GM03348 (cell line): ENCODE measurements at places on chromosomes 11 and 22.

DNA sequence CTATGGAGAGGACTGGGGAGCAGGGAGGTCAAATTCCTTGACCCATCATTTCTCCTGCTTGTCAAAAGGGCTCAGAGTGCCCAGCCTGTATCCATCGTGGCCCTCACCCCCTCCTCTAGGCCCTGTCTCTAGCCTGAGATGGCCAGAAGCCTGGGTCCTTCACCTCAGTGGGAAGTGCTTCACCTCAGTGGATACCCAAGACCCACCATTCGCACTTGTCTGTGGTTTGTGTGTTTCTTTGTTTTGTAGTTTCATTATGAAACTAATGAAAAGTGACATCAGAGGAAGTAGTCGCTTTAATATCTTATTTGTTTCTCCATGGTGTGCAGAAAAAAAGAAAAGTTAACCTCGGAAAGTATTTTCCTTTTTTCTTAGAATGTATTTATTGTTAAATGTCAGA is 194.0 kb upstream of the CADM1 start:
- DNase-seq: no peak

GRCh38 chr11:70128435-70128906 is 50.4 kb downstream of the ANO1 start:
- DNase-seq: peak; percentile 42

DNA sequence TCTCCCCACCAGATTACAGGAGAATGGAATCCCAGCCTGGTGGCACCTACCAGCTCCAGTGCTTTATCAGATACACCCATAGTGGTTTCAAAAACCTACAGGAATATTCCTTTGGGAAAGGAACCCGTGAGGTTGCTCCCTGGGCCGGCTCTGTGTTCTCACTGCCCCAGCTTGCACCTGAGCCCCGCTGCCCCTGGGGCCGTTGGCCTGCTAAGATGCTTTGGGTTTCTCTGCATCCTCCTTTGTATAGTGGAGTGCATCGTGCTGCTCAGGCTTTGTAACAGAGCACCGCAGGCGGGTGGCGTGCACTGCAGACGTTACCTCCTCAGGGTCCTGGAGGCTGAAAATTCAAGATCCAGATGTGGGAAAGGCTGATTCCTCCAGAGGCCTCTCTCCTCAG is 414.1 kb downstream of the BRD1 start:
- DNase-seq: no peak

- no peak for DNase-seq
Measured at GRCh38 chr22:38710351-38710750, 4.6 kb downstream of the GTPBP1 start.

DNA sequence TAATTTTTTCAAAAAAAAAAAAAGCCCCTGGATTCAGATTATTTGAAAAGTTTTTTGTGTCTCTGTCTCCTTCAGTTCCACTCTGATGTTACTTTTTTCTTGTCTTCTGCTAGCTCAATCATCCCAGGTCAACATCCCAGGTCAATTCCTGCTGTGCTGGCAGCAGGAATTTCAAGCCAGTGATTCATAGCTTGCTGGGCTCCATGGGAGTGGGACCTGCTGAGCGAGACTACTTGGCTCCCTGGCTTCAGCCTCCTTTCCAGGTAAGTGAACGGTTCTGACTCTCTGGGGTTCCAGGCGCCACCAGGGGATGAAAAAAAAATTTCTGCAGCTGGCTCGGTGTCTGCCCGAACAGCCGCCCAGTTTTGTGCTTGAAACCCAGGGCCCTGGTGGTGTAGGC is 31.4 kb downstream of the PLAAT5 start:
- no peak for DNase-seq

GRCh38 chr11:45233121-45233803 is 52.9 kb downstream of the SYT13 start:
- peak; percentile 91 for DNase-seq

DNA sequence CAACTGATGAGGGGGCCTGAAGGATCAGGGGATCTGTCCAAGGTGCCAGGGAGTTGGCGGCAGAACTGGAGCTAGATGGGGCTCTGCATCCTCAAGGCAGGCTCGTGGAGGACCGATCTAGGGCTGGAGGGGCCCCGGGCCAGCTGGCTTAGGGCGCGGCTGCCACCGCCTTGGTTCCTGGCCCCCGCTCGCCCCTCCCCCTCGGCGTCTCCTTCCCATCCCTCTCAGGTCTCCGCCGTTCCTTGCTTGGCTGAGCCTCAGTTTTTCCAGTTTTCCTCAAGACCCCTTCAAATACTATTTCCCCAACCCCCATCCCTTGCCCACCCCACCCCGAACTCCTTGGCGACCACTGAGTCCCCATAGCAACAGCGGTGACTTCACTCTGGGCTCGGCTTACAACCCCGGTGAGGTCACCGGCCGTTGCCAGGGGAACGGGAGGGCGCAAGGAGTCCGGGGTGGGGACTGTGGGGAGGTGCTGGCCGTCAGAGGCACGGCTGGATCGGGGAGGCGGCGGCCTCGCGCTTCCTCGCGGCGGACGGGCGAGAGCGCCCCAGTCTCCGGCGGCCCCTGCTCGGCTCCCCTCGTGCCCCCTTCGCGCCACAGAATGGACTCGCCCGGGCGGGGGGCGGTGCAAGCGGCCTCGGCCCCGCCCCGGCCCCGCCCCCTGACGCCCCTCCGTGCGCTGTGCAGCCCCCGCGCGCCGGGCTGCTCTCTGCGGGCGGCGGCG is 7.5 kb downstream of the FREY1 start:
- peak; percentile 95 for DNase-seq

- no peak for DNase-seq
Measured at GRCh38 chr22:37400719-37401118, 26.6 kb downstream of the ELFN2 start.

GRCh38 chr11:96329419-96329818 is 13.6 kb downstream of the MAML2 start:
- no peak for DNase-seq

GRCh38 chr22:33023153-33023827 is 34.9 kb downstream of the SYN3 start:
- no peak for DNase-seq

- DNase-seq: no peak
Measured at GRCh38 chr11:121907379-121907778, 208.6 kb downstream of the BLID start.

DNA sequence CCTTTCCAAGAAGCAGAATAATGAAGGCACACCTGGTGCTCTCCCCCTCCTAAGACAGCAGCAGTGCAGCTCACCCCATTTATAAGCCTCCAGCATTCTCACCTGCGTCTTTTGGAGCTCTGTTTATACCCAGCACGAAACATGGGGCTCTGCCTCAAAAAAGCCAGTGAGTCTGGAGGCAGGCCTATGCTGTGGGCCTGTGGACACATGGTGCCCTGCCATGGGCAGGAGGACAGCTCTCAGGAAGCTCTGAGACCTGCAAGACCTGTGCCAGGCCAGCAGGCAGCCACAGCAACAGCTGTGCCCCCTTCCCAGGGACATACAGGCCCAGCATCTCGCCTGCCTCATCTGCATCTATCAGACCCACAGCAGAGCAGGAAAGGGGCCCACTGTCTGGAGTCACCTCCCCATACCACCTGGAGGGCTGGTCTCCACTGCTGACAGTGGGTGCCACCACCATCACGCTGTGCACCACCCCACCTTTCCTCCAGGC is 64.2 kb downstream of the DGCR2 start:
- DNase-seq: no peak

- DNase-seq: no peak
Measured at GRCh38 chr11:123193742-123194141, 1.3 kb downstream of the CLMP start.

DNA sequence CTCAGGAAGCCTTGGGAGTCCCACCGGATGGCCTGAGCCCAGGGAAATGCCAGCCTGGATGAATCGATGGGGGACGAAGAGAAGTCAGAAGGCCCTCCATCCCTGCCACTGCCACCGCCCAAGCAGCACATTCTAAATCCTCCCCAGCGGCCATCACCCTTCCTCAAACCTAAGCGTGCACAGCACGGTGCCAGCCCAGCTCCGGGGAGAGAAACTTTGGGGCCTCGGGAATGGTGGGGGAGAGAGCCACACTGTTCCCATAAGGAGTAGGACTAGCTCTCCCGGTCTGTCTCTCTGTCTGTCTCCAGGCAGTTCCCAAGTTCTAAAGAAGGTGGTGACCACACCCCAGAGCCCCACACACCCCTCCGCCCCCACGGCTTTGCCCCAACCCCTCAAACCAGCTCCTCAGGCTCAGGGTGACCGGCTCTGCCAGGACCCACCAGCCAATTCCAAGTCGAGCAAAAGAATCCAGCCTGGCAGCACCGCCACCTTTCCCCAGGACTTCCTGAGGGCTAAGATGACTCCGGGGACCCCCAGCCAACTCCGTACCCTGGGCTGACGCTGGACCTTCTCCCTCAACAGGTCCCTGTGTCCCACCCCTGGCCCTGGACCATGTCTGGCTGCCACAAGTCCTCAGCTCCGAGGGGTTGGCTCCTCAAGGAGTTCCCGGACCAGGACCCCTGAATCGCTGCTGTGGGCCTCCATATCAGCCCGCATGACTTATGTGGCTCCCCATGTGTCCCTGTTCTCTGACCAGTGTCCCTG is 2.7 kb downstream of the AHNAK start:
- no peak for DNase-seq

- no peak for DNase-seq
Measured at GRCh38 chr22:38793317-38793716, 626 bp downstream of the DNAL4 start.

GRCh38 chr11:68411501-68411991 is 49.0 kb upstream of the PPP6R3 start:
- no peak for DNase-seq

DNA sequence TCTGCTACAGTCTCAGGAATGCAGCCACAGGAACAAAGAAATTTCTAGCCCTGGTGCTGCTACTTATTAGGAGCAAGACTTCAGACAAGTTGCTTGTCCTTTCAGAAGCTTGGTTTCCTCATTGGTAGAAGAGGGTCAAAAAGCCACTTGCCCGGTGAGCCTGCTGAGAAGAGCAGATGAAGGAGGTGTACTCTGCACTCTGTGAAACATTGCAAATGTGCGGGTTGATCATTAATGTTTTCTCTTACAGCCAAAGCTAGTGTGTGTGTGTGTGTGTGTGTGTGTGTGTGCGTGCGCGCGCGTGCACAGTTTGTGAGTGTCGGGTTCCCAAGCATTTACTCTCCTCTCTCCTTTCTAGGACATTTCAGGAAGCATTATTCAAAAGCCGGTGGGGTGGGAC is 86.3 kb upstream of the NNMT start:
- no peak for DNase-seq

DNA sequence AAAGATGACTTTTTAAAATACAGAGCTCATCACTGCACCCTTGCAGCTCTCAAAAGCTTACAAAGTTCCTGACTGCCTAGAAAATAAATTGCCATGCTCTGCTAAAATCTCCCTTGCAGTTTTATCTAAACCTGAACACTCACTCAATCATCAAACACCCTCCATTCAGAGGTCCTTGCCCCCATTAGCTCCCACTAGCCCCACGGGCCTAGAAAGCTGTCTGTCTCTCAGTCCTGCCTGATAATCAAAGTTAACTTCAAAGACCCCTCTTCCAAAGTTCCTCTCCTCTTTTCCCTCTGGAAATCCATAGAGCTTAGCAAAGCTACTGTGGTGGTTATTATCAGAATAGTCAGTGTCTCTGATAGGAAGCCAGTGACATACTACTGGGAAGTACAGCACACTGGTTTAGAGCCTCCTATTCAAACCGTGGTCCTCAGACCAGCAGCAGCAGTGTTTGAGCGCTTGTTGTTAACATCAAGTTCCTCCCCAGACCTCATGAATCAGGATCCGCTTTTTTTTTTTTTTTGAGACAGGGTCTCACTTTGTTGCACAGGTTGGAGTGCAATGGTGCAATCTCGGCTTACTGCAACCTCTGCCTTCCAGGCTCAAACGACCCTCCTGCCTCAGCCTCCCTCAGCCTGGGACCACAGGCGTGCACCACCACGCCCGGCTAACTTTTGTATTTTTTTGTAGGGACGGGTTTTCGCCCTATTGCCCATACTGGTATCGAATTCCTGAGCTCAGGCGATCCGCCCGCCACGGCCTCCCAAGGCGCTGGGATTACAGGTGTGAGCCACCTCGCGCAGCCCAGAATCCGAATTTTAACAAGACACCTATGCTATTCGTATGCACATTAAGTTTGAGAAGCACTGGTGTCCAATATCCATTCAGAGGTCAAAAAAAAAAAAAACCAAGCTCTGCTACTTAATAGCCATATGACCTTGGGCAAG is 1.2 kb downstream of the NDUFC2 start:
- DNase-seq: no peak

- no peak for DNase-seq
Measured at GRCh38 chr11:55966391-55966790, 3.4 kb downstream of the OR10AG1 start.

DNA sequence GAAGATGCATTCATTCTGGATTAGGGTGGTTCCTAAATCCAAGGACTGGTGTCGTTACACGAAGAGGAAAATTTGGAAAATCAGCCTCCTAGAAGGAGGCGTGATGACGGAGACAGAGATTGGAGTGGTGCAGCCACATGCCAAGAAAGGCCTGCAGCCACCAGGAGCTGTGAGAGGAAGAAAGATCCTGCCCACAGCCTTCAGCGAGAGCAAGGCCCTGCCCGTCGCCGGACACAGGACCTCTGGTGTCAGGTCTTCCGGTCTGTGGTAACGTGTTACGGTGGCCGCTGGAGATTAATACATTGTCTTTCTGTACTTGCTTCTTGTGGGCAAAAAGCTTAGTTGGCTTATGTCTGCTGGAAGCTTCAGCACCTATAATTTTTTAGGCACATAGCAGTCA is 1045.8 kb downstream of the BRD1 start:
- no peak for DNase-seq
